ENCODE measurements at places on chromosomes 3 and 15.

DNA sequence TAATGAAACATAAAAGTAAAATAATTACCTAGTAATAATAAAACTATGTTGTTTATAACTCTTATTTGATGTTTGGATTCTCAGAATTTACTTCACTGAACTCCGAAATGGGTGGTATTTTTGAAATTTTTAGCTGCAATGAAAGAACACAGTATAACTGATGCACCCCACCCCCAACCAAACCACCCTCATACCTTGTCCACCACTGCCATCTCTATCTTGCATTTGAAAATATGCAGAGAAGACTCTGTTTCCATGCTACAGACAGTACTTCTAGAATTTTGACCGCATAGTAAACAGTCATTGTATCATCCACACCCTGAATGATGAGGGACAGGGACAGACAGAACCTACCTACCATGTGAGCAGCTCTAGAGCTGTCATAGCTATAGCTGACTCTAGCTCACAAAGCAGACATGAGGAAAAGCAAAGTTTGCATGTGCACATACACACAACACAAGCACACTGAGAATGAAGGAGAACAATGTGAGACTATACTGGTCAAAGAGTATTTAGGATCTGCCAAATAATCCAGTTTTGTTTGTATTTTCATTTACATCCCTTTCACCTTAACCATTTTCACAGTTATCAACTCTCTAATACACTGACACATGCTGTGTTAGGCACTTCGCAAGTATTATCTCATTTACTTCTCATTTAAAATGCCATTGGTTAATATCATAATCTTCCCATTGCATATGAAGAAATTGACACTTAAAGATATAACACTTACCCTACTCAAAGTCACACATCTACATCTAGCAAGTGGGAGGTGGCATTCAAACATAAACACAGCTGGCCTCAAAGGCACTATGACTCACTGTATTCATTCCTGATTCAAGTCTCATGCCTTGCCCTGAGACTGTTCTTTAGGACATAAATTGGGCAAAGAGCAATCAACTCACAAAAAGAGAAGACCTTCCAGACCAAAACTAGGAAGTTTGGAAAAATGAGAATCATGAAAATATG is 1014.7 kb upstream of the CFAP20DC start:
- no peaks in the 10 kb centered on the region for H3K36me3 ChIP-seq
- H3K27ac ChIP-seq: no peak overlapping the region
- no peak for DNase-seq

GRCh38 chr3:58158442-58159153 is 52.2 kb downstream of the DNASE1L3 start:
- no peak overlapping the region for H3K27ac ChIP-seq
- peaks cover 6% of the 10 kb centered on the region for H3K36me3 ChIP-seq
- H3K27me3 ChIP-seq: no peaks in the 10 kb centered on the region
- DNase-seq: no peak
- peaks cover 17% of the 10 kb centered on the region for H3K4me1 ChIP-seq
- H3K4me3 ChIP-seq: no peak overlapping the region

DNA sequence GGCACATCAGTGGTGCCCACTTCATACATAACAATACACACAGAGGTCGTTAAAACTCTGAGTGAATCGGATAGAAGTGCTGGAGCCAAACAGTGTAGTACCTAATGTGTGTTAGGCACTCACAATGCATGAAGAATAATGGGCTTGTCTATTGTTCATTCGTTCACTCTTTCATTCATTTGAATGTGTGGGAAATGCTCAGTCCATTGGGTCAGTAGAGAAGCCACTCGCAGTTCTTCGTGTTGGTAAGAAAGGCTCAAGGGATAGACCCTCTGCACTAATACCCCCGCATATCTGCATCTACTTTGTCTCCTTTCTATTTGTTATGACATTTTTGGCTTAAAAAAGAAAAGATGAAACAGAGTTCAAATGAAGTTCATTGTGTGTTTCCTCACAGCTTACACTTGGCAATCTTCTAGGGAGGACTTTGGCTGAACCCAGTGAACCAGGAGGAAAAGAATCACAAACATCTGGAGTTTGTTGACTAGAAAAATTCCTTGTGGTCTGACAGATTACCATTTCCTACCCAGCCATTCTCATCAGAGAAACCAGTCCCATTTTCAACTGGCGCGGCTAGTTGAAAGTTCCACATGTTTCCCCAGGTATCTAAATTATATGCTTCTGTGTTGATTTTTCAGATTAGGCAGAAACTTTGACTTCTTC is 32.8 kb upstream of the MFSD1 start:
- DNase-seq: no peak
- no peak overlapping the region for H3K4me3 ChIP-seq
- no peaks in the 10 kb centered on the region for H3K27me3 ChIP-seq
- no peaks in the 10 kb centered on the region for H3K36me3 ChIP-seq

GRCh38 chr3:143511174-143511879 is 336.9 kb downstream of the SLC9A9 start:
- no peaks in the 10 kb centered on the region for H3K36me3 ChIP-seq
- DNase-seq: no peak
- H3K4me1 ChIP-seq: no peaks in the 10 kb centered on the region
- H3K4me3 ChIP-seq: no peak overlapping the region

DNA sequence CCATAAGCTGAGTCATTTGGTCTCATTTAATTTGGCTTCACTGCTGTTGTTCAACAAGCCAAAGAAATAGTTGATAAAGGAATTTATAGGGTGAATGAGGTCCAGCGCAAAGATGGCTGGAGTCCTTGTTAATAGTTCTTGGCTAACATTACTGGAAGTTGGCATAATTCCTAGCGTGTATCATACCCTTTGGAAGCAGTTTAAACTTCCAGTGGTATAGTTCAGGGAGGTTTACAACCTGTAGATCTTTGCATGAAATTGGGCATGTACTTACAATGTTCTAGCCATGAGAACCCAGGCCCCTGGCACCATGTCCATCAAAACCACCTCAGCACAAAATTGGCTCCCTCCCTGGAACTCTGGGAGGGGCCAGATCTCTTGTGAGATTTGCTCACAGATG is 380.8 kb downstream of the LRTM1 start:
- H3K27me3 ChIP-seq: no peaks in the 10 kb centered on the region
- no peaks in the 10 kb centered on the region for H3K36me3 ChIP-seq

GRCh38 chr15:85380812-85381642 is 624 bp downstream of the AKAP13 start:
- DNase-seq: peak; percentile 70
- no peaks in the 10 kb centered on the region for H3K27me3 ChIP-seq
- no peaks in the 10 kb centered on the region for H3K36me3 ChIP-seq
- H3K4me1 ChIP-seq: peaks cover 21% of the 10 kb centered on the region
- H3K4me3 ChIP-seq: peak overlapping the region; percentile 98
